Cerebellar nuclear complex (tissue), 1 donor: ENCODE measurements at places on chromosomes 4 and X.

- DNase-seq, result no peak
Measured at GRCh38 chr4:54333657-54334056, 104.6 kb downstream of the PDGFRA start.

DNA sequence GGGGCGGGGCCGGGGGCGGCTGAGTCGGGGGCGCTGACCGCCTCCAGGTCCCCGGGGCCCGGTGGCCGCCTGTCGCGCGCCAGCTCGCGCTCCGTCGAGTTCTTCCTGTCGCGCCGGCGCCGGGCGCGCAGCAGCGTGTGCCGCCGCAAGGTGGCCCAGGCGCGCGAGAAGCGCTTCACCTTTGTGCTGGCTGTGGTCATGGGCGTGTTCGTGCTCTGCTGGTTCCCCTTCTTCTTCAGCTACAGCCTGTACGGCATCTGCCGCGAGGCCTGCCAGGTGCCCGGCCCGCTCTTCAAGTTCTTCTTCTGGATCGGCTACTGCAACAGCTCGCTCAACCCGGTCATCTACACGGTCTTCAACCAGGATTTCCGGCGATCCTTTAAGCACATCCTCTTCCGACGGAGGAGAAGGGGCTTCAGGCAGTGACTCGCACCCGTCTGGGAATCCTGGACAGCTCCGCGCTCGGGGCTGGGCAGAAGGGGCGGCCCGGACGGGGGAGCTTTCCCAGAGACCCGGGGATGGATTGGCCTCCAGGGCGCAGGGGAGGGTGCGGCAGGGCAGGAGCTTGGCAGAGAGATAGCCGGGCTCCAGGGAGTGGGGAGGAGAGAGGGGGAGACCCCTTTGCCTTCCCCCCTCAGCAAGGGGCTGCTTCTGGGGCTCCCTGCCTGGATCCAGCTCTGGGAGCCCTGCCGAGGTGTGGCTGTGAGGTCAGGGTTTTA is 1.5 kb downstream of the ADRA2C start:
- DNase-seq, result no peak

DNA sequence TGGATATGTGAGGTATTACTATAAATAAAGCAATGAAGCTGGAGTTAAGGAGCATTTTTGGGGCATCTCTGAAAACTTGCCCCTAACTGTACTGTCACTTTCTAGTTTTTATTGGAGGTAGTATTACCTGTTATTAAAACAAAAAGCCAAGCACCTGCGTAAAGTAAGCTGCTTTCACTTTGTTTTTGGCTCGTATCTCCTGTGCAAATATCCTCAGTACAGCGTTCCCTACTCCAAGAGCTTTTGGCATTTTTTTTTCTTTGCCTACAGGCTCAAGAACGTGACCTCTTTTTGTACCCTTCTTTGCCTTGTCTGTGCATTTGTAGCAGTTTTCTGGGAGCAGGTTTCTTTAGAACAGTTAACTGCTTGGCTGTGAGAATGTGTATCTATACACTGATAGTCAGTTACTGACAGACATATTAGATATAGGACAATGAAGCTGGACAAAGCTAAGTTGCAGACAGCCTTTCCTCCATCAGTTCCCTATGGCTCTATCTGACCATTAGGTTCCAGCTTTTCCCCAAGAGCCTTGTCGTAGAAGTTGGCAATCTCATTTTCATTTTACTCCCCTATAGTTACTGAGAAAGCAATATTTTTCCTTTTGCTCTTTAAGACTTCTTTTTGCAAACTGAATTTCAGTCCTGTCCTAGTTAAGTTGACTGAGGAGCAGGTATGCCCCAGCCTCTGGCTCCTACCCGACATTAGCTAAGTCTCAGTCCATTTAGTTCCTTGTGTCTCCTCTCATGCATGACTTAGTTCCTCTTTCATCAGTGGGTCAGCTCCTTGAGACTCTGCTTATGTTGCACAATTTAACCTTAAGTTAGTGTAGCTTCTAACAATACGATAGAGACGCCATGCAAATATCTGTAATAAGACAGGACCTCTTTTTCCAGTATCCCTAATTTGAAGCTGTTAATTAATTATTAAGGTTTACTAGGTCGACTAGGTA is 71.5 kb upstream of the HPRT1 start:
- DNase-seq, result no peak

- no peak for DNase-seq
Measured at GRCh38 chrX:104041003-104041402, 1.2 kb downstream of the H2BW2 start.

GRCh38 chr4:165312506-165312905 is 15.0 kb upstream of the MSMO1 start:
- no peak for DNase-seq

DNA sequence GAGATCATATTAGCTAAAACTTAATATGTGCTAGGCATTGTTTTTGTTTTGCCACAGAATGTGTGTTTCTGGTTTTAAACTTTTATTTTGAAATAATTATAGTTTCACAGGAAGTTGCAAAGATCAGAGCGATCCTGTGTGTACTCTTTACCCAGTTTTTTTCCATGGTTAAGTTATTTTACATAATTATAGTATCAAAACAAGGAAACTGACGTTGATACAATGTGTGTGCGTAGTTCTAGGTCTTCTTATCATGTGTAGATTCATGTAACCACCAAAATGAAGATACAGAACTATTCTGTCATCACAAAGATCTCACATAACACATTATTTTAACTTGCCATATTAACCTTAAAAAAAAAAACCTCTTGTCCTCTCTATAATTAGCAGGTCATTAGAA is 69.2 kb downstream of the BLTP1 start:
- DNase-seq, result no peak

DNA sequence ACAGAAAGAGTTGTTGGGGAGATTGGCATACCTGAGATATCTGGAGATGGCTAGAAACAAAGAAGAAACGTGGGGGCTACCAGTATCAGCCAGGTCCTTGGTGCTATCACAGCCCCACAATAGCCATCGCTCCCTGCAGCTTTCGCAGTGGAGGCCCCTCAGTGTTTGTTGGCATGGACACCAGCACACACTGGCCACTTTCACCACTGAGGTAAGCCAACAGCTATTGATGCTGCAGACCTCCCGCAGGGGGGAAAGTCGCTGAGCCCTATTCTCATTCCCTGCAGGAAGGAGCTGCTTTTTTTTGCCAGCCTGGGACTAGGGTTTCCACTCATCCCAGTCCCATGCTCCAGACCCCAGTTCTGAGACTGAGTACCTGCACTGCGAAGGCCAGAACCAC is 879.2 kb upstream of the IGFBP7 start:
- DNase-seq, result no peak

DNA sequence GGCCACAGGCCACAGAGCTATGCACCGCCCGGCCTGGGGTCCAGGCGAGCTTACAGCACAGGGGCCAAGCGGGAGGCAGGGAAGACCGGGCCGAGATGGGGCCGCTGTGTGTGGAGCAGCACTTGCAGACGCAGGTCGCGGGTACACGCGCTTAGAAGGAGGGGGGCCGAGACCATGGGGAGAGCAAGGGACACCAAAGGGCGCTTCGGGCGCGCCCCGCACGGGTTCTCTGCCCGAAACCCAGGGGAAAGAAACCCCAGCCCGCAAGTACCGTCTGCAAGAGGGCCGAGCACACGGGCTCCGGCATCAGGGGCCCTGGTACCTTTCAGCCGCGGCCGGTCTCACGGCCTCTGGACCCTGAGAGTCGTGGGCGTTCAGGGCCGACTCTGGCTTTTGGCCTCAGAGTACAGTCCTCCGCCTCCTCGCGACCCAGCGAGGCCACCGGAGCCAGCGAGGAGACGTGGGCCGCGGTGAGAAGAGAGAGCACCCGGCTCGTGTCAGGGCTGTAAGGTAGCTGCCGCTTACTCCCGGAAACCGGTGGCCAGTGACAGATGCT is 342 bp downstream of the EOLA2 start:
- no peak for DNase-seq

- DNase-seq, result no peak
Measured at GRCh38 chr4:54872261-54872660, 214.5 kb downstream of the KIT start.

- DNase-seq, result no peak
Measured at GRCh38 chrX:21559417-21559816, 98.7 kb downstream of the KLHL34 start.

GRCh38 chr4:101153653-101154052 is 193.7 kb downstream of the PPP3CA start:
- no peak for DNase-seq

- DNase-seq, result no peak
Measured at GRCh38 chrX:150587585-150588503, 19.4 kb downstream of the MTM1 start.

DNA sequence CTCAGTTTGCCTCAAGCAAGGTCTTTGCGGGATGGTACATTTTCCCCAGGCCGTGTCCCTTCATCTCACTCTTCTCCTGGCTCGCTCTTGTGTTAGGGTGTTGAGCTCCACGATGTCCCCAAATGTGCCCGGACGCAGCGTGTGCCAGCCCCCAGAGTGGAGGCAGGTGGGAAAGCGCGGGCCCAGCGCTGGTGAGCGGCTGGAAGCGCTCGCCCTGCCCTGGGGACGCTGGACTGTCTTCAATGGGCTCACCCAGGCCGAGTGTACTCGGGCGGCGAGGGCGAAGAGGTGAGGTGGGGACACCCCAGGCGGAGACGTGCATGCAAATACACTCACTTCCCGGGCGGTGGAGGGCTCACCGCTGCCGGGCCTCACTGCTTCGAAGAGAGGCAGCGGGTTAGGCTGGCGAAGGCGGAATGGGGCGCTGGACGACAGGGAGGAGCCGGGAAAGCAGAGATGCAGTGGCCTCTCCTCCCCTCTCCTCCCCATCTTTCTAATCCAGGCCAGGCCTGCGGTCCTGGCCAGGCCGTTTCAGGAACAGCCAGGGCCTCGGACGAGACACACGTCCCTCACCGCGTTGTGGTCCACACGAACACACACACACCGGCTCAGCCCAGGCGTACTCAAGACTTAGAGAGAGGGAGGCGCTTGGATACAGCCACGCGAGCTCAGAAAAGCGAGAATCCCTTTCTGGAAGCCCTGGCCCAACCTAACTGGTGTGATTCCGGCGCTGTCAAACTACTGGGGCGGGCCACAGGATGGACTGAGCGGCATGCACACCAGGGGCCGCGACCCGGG is 2.2 kb downstream of the NKX6-1 start:
- DNase-seq, result no peak

DNA sequence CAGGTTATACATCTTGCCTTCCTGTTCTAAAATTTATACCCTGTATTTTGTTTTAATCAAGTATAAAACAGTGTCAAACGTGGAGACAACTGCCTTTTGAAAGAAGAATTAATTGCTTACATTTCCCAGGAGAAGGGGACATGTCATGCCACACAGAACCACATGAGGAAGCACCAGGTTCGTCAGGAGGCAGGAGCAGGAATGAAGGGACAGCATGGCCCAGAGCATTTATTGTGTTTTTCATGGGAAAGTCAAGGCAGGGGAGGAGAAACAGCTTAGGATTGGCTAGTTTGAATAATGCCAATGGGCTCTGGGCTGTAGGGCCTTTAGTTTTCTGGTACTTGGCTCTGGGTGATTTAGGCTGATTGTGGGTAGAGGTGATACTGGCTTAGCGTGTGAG is 203.7 kb downstream of the CFAP299 start:
- DNase-seq, result no peak

DNA sequence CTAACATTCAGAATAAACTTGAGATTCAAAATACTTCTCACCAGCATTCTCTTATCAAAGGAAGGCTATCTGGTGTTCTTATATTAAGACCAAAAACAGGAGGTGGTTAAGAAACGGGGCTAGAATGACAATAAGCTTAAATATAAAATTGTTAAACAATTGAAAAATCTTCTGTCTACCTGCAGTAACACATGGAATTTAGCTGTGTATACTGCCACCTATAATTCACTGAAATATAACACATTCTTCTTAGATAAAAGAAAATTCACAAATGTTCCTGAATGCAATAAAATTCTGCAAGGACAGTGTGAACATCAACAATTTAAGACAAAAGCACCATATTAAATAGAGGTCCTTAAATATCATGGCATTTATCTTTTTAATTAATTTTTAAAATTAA is 11.5 kb upstream of the PCDH10 start:
- no peak for DNase-seq

DNA sequence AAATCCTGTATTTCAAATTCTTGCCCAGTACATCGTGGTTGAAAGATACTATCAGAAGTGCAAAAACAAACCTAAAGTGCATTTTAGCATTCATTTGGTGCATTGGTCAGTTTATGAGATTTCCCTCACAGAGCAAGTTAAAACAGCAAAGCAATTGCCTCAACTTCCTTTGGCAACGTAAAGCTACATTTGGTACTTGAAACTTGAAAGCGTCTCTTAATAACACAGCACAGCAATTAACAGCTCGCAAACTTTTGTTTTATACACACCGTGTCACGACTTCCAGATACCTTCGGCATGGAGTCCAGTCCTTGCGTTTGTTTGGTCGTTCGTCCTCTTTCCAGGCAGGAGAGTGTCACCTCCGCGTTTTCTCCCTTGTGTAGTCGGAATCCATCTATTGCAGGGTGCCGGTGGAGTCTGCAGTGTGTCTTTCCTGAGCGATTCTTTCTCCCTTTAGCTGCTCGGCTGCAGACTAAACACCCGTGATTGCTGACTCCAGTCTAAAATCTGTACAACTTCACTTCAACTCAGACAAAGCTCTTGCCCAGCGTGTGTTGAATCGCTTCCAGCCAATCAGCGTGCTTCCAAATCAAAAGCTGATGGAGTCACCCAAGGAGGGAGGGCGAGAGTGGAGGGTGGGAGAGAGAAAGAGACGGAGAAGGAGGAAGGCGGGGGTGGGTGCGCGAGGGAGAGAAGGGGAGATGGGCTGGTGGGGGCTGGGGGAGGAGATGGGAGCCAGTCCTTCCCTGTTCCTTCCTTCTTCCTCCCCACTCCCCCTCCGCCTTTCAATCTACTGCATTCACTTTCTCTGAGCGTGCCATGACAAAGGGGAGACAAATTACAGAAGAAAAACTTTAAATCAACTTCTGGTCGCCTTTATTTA is at the start of gene PCDH18:
Gene PCDH18 (minus strand): TSS at position 509 of the 883 bp plus-strand sequence. CDS start 406 bp downstream, at position 103.
- no peak for DNase-seq

DNA sequence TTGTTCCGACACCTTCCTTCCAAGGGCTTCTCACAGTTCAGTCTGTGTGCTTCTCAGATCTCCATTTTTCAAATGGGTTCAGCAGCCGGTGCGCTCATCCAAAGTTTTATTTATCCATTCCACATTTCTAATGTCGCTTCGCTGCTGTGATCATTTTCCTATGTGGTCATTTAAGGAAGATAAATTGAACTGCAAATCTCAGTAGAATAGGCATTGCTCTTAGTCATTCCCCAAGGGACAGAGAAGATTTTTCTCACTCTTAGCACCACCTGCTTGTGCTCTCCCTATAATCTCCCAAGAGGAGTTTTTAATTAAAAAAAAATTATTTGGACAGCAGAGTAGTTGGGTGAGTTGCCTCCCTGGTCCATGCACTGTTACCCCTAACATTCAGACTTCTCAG is 278.9 kb upstream of the GATB start:
- no peak for DNase-seq

GRCh38 chrX:40152173-40152711 is 54.5 kb upstream of the BCOR start:
- no peak for DNase-seq

GRCh38 chr4:55444827-55445226 is 49.1 kb downstream of the TMEM165 start:
- no peak for DNase-seq

- DNase-seq, result no peak
Measured at GRCh38 chr4:103307453-103308247, 109.5 kb upstream of the CENPE start.
